ENCODE measurements at places on chromosomes 1 and 21. TPM values are rescaled to one million over a fixed set of nuclear protein-coding genes. Genes with fewer than 3 reads are reported as not detected.

Gene CBS
- 91.3 TPM for total RNA-seq

Gene CORT
- total RNA-seq = 0.34 TPM

Gene MPZ
- 3.3 TPM for total RNA-seq

Gene GPR25
- total RNA-seq = 0.34 TPM

Gene SYT6
- total RNA-seq = not detected

Gene KANK4
- total RNA-seq = not detected

Gene CFAP126
- not detected for total RNA-seq

Gene LY9
- total RNA-seq = 19.5 TPM

Gene PODN
- not detected for total RNA-seq

Gene GJA9
- total RNA-seq = not detected

All from activated CD8-positive, alpha-beta T cell treated with anti-CD3 and anti-CD28 coated beads for 36 hours (primary cell).